NCI-H524 (cell line): ENCODE measurements at places on chromosomes 6 and 20.
A peak's percentile ranks its signal among the peaks of the same experiment; 100 is the strongest.

- DNase-seq, result peak; percentile 58
Observed at GRCh38 chr6:32700391-32701040, 34.1 kb upstream of the HLA-DQB1 start.

DNA sequence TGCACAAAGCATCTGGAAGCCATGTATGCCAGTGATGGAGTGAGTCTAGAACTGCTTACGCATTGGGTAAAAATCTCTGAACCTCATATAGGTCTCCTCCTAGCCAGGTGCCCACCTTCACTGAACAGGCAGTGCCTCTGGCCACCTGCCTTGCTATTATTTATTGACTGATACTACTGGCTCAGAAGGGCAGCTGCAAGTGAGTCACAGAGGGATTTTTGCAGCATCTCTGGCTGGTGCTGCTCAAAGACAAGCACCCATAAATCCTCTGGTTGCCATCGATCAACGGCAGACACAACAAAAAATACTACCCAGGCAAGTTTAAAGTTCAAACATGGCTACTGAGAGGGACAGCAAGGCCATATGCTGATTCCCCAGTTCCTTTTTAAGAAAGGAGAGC lies 279.4 kb downstream of the UBE3D start:
- no peak for DNase-seq

- no peak for DNase-seq
Observed at GRCh38 chr6:133241086-133241900, at the start of gene EYA4. TSS of gene EYA4 (plus strand) at chr6:133241357. CDS start at chr6:133274781, 33,424 bp downstream.

GRCh38 chr6:41767112-41767833 lies 12.4 kb downstream of the FRS3 start:
- DNase-seq, result no peak

- peak; percentile 73 for DNase-seq
Observed at GRCh38 chr6:170293341-170294231, 2.7 kb upstream of the DLL1 start.

DNA sequence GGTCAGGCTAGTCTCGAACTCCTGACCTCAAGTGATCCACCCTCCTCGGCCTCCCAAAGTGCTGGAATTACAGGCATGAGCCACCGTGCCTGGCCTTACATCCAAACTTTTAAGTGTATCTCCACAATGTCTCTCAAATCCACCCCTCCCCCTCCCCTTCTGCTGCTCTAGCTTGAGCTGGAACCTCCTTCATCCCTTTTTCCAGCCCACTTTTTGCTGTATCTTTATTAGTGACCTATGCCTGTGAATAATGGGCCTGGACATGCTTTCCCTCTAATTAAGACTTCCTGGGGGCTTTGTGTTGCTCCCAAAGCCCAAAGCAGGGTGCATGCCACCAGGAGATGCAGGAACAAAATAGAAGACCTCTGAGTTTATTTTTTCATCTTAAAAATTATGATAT lies 26.1 kb downstream of the TNFAIP3 start:
- DNase-seq, result no peak

DNA sequence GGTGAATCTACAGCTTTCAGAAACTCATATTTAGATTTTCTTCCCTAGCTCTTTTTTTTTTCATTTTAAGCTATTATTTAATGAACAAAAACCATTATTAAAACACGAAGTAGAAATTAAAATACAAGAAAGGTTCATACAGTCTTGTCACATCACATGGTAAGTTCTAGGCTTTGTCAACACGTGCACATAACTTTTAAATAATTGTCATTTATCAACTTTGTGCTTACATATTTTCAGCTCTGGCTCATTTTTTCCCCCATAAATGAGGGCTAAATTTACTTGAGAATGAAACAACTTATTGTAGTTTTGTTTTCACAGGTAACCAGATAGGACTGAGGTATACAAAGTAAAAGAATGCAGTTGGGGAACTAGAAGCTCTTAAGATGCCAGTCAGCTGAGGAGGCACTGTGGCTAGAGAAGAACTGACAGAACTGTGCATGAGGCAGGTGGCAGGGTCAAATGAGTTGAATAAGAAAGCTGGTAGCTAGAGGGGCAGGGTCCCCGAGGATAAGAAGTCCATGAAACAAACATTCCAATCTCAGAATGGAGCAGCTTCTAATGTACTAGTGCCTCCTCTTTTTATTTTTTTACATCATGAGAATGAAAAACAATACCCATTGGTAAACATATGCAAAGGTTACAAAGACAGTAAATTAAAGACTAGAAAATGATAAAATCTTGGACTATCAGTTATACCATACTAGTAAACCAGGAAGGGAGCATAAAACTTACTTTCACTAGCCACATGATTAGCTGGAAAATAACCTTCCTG lies 141.5 kb downstream of the MYB start:
- no peak for DNase-seq

DNA sequence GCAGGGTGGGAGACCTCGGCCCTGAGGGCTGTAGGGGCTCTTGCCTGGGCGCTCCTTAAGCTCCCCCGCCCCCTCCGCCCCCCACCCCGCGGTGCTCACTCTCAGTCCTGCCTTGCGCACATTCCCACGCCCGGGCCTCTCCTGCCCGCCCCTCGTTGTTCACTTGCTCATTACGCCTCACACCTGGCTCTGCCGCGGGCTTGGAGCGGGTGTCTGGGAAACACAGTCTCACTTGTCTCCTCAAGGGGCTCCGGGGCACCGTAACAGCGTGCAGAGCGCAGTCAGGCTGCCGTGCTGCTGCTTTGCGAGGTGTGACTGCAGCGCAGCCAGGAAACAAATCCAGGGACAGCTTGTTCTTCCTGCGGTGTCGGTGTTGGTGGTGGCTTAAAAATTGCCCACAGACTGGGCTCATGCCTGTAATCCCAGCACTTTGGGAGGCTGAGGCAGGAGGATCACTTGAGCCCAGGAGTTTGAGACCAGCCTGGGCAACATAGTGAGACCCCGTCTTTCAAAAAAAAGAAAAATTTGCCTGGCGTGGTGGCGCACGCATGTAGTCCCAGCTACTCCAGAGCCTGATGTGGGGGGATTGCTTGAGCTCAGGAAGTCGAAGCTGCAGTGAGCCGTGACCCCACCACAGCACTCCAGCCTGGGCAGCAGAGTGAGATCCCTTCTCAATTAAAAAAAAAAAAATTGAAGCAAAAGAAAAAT lies 4.6 kb downstream of the NPBWR2 start:
- peak; percentile 82 for DNase-seq

DNA sequence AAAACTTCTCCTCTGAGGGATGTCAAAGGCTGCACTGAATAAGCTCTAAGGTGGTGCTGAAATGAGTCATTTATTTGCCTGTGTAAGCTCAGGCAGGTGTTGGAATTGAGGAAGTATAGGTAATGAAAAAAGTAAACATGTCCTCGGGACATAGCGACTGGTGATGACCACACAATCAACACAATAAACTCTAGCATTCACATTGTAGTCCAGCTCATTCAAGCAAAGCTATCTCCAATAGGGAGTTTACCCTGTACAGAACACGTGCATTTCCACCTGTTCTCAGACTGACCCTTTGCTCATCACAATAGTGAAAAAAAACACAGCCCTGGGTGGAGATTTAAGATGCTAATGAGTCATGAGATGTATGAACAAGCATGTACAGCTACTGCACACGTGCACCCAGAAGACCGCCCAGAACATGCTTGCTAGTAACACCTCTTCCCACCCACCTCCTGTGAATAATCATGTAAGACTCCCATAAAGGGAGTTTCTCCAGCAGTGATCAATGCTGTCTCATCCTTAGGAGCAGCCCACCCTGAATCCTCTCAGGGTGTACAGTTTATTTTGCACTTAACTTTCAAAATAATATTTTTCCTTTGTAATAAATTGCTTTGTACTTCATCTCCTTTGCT lies 33.0 kb upstream of the POU5F1 start:
- DNase-seq, result no peak

- DNase-seq, result no peak
Observed at GRCh38 chr6:134407791-134408190, 89.9 kb upstream of the SGK1 start.

GRCh38 chr6:21305893-21306332 lies 287.6 kb upstream of the SOX4 start:
- no peak for DNase-seq

- DNase-seq, result no peak
Observed at GRCh38 chr6:129114636-129115391, 231.9 kb downstream of the LAMA2 start.

- no peak for DNase-seq
Observed at GRCh38 chr6:63597141-63598048, 25.1 kb downstream of the LOC128125822 start.

GRCh38 chr6:129617986-129618385 lies 92.0 kb downstream of the ARHGAP18 start:
- no peak for DNase-seq

GRCh38 chr6:142740449-142740848 lies 204.5 kb downstream of the HIVEP2 start:
- DNase-seq, result no peak

- no peak for DNase-seq
Observed at GRCh38 chr6:107827541-107827940, 3.4 kb upstream of the SCML4 start.

- no peak for DNase-seq
Observed at GRCh38 chr6:129104131-129104530, 221.2 kb downstream of the LAMA2 start.

DNA sequence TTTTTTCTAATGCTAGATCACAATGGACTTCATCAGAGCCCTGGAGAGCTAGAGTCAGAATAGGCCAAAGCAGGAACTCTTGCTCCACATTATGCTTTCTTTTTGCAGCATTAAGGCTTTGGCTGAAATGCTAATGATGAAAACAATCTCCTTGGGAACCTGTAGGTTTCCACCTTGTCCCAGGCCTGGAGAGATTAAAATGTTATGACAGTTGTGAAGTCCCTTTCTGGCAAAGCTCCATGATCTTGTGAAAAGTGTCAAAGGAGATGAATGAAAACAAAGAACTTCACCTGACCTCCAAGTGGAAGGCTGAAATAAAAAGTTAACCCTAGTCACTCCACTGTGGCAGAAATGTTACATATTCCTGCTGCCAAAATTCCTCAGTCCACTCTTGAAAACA lies 64.0 kb upstream of the LRRC1 start:
- DNase-seq, result no peak

GRCh38 chr20:41183391-41183790 lies 46.0 kb downstream of the PLCG1 start:
- DNase-seq, result no peak

DNA sequence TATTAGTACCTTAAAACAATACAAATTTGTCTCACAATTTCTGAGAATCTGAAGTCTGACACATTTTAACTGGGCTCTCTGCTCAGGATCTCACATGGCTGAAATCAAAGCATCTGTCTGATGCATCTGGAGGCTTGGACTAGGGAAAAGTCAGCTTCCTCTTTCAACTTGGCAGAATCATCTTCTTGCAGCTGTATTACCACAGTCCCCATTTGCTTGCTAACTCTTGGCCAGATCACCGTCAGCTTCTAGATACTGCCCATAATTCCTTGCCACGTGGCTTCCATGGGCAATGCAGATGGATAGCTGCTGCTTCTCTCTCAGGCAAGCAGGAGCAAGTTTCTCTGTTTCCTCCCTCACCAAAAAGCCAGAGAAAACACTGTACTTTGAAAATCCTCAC lies 1106.4 kb upstream of the CITED2 start:
- DNase-seq, result no peak

DNA sequence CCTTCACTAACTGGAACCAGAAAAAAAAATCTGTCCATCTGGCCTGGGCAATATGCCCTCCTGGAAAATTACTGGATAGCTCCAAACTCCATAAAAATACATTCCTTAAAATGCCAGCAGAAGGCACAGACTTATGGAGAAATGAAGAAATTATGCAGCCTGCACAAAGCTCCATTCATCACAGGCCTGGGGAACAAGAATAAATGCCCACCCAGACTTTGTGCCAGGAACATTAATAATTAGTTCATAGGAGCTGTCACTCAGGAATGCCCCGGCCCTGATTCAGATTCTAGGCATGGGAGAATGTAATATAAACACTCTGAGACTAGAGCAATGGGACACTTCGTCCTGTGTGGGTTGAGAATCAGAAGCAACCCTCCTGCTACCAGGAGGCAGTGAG lies 199.3 kb downstream of the OTOR start:
- DNase-seq, result no peak

DNA sequence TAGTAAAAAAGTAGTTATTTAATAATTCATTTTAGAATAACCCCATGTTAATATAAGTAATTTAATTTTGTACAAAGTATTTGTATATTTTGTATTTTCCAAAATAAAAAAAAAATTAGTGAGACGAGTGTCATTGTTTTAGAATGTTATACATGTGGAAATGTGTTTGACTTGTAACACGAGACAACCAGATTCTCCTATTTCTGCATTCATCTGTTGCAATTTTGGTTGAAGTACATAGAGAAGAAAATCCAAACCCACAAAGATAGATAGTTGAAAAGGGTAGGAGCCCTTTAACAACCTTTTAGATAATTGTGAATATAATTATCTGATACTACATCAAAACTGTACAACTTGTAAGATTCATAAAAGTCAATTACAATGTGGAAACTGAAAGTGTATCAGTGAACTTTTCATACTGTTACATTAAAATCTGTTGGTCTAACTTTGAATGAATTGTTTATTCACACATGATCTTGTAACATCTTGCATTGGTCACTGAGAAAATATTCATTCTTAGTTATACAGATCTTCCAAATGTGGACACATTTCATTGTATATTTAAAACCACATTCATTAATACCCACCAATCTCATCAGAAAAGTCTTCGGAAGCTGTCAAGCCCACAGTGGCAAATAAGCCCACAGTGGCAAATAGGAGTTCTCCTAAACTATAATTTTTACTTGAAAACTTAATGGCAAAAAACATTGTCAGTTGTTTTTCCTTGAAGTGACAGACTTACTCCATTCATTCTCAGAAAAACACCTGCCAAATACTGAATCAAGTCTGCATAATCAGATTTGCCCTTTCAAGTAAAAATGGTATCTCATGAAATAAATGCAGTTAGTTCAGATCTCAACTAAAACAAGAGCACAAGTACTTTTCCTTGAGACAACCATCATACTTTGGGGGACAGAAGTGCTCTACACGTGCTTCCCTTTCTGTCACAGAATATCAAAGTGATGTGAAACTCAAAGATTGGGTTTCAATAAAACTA lies 52.8 kb downstream of the FKBP5 start:
- no peak for DNase-seq

- no peak for DNase-seq
Observed at GRCh38 chr6:169190970-169191369, 62.7 kb downstream of the THBS2 start.

- peak; percentile 53 for DNase-seq
Observed at GRCh38 chr6:135796643-135797305, 54.7 kb upstream of the PDE7B start.

DNA sequence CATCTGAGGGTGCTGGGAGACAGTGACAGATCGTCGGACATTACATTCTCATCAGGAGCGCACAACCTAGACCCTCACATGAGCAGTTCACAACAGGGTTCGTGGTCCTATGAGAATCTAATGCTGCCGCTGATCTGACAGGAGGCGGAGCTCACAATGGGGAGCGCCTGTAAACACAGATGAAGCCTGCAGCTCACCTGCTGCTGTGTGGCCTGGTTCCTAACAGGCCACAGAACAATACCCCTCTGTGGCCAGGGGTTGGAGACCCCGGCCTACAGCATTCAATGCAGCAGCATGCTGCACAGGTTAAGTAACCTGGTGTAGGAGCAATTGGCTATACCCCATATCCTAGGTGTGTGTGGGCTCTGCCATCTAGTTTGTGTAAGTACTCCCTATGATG lies 19.5 kb downstream of the ANKRD60 start:
- no peak for DNase-seq

GRCh38 chr6:111823831-111824607 lies 49.2 kb downstream of the FYN start:
- DNase-seq, result no peak
